Karpas-422 (cell line): ENCODE measurements at places on chromosomes 6 and 20.

- no peak for DNase-seq
These were observed 7.6 kb downstream of the NKAIN4 start for GRCh38 chr20:63246490-63247288.

GRCh38 chr6:96522465-96523009 is 931 bp downstream of the UFL1 start:
- peak; percentile 66 for DNase-seq

DNA sequence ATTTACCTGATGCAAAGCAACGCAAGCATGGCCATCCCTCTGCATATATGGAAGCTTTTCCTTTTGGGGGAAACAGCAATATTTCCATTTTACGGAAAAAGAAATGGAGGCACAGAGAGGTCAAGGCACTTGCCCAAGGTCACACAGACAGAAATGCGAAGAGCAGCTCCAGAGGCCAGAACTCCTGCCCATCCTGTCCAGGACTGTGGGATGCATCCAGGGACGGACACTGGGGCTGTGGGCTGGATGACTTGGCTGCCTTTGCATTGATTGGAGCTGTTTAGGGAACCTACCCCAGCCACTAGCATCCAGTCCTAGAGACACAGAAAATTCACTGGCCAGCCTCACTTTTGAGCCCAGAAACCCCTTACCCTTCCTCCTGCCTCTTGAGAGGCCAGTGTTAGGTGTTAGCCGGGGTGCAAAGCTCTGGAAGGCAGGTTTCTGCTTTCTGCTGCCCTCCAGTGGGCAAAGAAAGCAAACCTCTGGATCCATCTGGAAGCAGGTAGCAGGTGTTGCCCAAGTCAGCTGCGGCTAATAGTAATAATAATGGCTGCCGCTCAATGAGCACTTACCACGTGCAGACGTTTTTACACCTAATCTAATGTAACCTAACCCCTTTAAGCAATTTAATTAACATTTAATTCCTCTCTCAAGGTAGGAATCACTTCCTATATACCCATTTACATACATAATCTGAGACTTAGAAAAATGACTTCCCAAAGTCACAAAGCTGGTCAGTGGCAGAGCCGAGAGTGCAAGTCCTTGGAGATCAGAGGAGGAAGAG is 31.7 kb upstream of the CCN5 start:
- DNase-seq: peak; percentile 85

- DNase-seq: no peak
These were observed 12.8 kb downstream of the ZDHHC14 start for GRCh38 chr6:157393669-157394327.

GRCh38 chr6:12369355-12369754 is 79.2 kb downstream of the EDN1 start:
- DNase-seq: no peak

DNA sequence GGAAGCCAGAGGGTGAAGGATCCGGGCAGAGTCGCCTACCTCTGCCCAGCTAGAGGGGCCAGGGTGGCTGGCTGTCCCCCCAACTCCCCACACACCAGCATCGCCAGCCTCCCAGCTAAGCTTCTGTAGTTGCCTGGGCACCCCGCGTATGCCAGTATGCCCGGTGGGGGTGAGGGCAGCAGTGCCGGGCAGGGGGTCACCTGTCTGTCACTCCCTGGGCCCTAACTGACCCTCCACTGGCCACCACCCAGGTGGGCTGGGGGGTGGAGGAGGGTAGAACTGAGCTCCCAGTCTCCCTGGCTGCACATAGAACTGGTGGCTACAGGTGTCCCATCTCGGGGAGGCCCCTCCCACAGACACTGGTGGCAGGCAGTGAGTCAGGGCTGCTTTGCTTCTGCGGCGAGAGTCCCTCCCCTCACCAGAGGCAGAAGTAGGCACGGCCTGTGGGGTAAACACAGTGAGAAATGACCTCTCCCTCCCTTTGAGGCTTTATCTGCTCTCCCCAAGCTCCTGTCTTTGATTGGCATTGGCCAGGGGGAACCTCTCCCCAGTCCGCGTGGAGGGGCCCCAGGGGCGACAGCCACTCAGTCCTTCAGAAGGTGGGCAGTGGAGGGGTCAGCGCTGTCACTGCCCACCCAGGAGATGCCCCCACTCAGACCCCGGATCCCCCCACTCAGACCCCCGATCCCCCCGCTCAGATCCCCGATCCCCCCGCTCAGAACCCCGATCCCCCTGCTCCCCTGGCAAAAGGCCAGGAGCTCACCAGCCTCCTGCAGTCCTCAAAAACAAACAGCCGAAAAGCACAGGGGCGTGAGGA is 2.5 kb downstream of the NTSR1 start:
- DNase-seq: no peak

- no peak for DNase-seq
These were observed 12.7 kb downstream of the STK35 start for GRCh38 chr20:2114127-2114959.

GRCh38 chr6:153210083-153210482 is 79.0 kb upstream of the RGS17 start:
- DNase-seq: no peak

GRCh38 chr6:2162079-2162445 is 83.3 kb downstream of the GMDS start:
- no peak for DNase-seq

DNA sequence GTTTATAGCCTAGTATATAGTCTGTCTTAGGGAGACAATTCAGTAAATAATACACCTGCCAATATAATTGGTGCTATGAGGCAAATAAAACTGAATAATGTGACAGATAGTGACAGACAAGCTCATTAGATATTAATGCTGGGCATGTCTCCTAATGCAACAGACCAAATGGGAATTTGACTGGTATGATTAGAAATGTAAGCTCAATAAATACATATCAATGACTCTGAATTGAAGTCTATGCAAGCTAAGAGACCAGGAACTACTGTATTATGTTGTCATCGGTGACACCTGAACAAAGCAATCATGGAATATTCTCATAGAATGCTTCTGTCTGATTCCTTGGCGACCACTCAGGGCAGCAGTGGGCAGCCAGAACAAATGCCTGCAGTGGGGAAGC is 2.5 kb upstream of the SNX3 start:
- no peak for DNase-seq

- DNase-seq: no peak
These were observed 105.0 kb upstream of the LAMP5 start for GRCh38 chr20:9409352-9409751.

GRCh38 chr20:45415822-45416637 is at the start of gene PIGT:
TSS of gene PIGT (plus strand) at chr20:45416141. CDS start at chr20:45416157, 16 bp downstream.
- DNase-seq: peak; percentile 95

- DNase-seq: no peak
These were observed 5.6 kb downstream of the VGLL2 start for GRCh38 chr6:117270843-117271507.

DNA sequence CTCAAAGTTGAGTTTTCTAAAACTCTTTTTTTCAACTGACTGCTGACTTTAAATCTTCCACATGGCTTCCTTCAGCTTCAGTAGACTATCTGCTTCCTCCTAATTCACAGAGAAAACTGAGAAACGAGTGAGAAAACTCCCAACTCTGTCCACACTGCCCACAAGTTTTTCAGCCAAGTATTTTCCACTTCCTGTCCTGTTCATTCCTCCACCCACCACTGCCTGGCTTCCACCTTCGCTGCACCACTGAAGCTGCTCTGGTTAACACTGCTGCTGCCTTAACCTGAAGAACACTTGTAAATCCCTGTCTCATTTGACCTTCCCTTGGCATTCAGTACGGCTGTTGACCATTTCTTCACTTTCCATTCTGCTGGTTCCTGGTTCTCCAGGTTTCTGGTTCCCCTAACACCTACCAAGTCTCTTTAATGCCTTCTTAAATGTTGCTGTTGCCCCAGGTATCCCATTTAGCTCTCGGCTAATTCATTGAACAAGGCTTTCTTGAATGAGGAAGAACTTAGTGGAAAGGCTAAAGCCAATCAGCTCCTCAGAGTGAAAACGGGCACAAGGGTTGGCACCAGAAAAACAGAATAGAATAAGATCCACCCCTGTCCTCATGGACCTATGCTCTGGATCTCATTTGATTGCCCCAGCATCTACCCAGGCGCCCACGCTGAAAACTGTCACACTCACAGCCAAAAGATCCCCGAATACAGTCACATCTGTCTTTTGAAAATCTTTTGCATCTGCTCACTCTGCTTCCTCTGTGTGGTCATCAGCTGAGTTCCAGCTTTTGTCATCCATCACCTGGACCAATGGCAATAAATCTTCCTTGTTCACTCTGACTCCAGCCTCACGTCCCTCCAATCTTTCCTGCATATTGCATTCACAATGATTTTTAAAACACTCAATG is 104.4 kb upstream of the TAB2 start:
- DNase-seq: no peak
